ENCODE measurements at places on chromosomes 11 and 22.

GRCh38 chr11:18699848-18700261, 1.3 kb downstream of the TMEM86A start:
- DNase-seq: peak; percentile 20

- no peak for DNase-seq
Observed at GRCh38 chr11:1218788-1219445, 3.9 kb upstream of the MUC5B start.

DNA sequence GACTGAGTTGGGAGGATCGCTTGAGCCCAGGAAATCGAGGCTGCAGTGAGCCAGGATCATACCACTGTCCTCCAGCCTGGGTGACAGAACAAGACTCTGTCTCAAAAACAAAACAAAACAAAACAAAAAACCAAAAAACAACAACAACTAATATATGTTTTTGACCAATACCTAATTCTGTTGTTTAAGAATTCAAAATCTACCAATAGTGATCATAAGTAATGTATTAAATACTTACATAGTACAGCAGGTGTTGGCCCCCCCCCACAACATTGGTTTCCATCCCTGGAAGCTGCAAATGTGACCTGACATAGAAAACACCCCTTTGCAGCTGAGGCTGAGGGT, 74.7 kb downstream of the KCNQ1 start:
- no peak for DNase-seq

DNA sequence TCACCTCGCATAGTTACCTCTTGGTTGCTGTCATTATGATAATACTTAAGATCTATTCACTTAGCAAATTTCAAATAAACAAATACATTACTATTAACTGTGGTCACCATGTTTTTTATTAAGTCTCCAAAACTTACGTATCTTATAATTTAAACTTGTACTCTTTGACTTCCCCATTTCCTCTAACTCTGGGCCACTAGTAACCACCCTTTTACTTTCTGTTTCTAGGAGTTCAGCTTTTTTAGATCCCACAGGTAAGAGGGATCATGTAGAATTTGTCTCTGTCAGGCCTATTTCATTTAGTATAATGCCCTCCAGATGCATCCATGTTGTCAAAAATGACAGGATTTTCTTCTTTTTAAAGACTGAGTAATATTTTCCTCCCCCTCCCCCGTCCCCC, 212.4 kb upstream of the C11orf87 start:
- DNase-seq: no peak

GRCh38 chr11:16784666-16785065, 46.2 kb downstream of the C11orf58 start:
- DNase-seq: no peak

- DNase-seq: peak; percentile 95
Observed at GRCh38 chr11:32894149-32894827, 1.7 kb downstream of the QSER1 start.

DNA sequence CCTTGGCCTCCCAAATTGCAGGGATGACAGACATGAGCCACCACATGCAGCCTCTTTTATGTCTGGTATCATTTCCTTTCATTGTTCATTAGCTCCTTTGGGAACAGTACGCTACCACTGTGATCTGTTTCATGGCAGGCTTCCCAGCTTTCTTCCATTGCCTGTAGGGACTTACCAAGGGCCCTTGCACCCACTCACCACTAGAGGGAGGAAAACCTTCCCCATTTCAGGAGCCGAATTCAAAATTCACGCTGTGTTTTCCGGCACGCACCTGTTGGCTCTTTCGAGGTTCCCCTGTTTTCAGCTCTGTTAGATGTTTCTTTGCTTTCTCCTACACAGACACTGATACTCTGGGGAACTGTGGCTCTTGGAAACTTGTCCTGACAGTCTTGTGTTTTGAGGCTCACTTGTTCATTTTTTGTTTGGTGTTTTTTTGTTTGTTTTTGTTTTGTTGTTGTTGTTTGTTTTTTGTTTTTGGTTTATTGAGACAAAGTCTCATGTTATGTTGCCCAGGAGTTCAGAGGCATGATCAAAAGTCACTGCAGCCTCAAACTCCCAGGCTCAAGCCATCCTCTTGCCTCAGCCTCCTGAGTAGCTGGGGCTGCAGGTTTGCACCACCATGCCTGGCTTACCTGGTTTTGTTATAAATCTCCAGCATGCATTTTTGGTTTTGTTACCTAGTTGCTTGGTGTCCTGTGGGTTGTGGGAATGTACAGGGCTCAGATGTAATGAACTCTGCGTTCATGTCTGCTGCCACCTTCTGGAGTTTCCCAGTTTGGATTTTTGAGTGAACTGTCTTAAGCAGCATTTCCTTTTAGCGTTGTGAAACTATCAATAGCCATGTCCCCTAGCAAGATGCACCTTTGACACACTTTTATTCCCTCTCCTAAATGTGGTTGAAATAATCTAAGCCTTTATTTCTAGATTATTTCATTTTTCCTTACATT, 2.3 kb downstream of the KRTAP5-11 start:
- DNase-seq: peak; percentile 87

DNA sequence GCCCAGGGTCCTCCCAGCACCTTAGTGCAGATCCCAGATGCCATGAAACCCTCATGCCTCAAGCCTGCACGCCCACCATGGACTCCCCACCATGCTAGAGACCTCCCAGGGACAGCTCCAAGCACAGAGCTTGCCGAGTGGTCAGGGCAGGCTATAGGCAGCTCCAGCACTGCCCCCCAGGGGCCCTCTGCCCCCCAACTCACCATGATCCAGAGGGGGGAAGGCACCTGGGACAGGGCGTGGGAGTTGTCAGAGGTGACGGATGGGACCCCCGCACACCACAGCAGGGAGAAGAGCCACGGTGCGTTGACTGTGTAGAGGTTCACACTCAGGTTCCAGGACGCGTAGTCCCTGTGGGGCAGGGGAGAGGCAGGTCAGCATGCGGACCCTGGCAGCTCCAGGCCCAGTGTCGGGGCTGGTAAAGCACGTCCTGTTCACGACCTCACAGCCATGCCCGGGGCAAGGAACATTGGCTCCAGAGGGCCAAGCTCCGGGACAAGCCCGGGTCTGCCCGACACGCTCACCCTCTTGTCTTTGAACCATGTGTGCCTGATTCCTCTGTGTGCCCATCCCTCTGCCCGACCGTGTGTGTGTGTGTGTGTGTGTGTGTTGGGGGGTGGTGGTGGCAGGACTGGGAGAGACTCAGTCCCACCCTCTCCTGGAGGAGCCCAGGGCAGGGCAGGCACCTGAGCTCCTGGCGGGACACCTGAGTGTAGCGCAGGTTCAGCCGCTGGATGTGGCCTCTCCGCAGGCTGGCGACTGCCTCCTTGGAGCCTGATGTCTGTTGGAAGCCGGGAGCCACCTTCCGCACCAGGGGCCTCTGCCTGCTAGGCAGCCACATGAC, 8.2 kb upstream of the KLHL35 start:
- DNase-seq: no peak

DNA sequence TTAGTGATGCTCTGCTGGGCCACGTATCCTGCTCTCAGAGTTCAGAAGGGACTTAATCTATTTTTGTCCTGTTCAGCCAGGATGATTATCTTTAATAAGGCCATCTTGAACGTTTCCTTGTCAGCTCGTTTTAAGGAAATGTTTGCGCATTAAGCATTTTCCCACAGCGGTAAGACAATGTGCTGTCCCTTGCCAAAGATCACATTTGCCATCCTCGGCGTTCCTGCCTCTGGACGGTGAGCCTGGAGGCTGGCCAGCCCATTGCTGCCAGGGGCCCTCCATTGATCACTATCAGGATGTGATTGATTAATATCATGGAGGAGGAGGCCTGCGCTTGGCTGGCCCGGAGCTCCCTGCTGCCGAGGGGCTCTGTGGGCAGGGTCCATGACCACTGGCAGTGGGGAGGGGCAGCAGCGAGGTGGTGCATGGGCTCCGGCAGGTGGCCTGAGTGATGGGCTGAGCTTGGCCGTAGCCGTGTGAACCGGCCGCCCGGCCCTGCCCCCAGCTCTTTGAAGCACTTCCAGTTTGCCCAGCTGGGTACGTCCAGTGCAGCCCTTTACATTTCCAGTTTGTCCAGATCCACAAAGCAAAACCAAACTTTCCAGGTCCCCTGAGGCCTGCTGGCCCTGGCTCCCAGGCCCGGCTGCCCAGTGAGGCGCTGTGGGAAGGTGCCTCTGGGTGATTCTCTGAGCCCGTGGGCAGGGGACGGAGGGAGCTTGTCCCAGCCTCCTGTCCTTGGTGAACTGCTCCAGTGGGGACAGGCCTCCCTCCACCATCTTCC, 49.5 kb upstream of the SMIM38 start:
- no peak for DNase-seq

DNA sequence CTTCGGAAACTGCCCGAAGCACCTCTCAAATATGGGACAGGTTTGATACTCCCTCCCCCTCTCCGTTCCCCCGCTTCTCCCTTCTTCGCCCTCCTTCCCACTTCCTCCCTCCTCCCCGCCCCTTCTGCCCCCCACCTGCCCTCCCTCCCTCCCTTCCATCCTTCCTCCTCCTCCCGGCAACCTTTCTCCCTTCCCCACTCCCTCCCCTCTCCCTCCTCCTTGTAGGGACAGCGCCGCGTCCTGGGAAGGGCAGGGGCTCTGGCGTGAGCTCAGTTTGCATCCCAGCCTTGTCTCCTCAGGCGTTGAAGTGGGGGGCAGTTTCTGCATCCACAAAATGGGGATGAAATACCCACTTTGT, 6.1 kb upstream of the NFAM1 start:
- peak; percentile 95 for DNase-seq

DNA sequence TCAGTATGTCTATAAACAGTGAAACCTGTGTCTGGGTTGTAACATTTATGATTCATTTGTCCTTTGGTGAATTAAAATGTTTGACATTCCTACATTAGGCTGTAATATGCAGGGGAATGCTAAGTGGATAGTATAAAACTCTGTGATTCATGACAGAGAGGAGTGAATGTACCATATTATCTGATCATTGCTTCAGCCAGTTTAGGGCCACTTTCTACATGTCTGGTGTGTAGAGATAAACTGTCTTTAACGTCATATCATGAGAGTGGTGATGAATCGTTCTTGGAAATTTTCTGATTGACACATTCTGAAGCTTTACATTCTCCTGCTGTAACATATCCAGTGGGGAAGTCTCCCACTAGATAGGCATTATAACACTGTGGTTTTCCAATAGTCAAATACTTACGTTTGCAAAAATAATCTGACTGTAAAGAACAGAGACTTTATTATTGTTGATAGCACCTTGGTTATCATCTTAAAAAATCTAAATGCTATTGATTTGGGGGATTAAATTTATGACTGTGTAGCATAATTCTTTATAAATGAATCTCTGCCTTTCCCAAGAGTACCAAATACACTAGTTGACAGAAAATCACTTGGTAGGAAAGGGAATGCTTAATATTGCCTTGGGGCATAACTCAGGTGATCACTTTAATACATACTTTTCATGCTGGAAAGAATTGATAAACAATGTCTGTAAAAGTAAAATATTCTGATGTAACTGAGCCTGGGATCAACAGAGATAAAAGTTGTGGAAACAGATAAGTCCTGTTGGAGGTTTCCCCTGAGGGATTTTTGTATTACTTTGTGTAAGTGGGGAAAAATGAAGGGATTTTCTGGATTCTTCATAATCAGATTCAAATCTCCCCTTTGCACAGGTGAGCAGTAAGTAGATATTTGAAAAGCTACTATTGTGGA, 427.9 kb downstream of the JRKL start:
- DNase-seq: no peak

- no peak for DNase-seq
Observed at GRCh38 chr11:79449040-79449439, 8.2 kb upstream of the TENM4 start.

GRCh38 chr22:28600546-28601143, 79.0 kb downstream of the TTC28 start:
- DNase-seq: peak; percentile 80

DNA sequence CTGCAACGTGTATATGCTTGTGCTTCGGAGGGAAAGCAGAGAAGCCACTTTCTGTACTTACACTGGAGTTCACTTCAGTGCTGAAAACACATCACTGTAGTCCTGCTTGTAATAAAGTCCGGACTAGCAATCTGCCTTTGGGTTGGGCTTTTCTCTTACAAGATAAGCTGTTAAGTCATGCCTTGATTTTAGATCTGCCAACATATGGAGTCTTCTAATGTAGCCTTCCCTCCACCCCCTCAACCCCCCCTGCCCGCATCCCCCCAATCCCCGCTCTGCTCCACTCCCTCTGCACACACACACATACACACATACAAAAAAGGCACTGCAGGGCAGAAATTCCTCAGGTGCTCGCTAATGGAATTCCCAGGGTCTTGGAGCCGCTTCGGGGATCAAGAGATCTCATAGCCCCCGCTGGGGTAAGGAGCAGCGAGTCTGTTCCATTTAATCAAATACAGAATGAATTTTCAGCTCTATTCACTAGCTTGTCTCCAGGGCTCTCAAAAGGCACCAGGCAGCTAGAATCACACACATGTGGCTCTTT, 3.4 kb downstream of the CDON start:
- no peak for DNase-seq

DNA sequence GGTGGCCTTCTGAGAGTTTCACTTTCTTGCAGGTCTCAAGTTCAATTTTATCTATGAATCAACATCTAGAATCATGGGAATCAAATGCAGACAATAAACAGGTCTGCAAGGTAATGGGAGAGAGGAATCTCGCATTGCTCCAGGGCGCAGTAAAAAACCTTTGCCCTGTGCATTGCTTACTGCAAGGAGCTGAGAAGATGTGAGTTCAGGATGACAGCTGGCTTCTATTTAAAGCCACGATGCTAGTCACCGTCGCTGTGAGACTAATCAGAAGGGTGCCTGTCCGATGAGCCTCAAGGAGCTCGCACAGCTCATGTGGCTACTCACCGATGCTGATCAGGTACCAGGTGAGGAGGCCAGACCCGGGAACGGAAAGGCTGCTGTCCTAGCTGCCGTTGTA, 30.2 kb upstream of the APOA1 start:
- DNase-seq: no peak

DNA sequence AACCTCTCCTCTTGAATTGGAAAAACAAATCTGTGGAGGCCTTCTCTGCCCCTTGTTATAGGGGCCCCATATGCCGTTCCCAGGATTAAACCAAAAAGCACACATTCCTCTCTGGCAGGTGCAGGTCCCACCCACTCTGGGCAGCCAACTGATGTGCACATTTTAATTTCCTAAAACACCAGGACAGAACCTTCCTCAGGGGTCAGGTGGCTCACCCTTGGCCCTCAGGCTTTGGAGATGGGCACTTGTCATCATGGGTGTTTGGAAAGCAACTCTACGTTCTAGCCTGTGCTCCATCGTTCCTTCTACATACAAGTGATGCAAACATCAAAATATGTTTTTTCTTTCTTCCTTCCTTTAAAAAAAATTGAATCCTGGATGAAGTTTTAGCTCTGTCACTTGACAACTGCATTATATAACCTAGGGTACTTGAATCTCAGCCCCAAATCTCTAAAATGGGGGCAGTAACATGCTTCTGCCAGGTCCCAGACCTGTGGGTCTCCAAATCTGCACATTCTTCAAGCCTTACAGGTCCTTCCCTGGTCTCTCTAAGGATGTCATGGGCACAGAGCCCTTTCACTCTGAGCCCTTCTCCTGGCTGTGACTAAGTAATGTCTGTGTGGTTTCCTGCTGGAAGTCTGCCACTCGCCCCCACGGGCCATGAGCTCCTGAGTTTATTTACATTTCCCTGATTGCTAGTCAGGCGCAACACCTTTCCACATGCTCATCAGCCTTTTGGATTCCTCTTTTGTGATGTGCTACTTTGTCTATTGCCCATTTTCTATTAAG, 43.8 kb downstream of the KCNQ1OT1 start:
- peak; percentile 77 for DNase-seq

All from NCI-H69 (cell line).